ENCODE measurements at places on chromosomes 4 and X.

GRCh38 chrX:128897621-128898020 is 625.7 kb downstream of the SMARCA1 start:
- DNase-seq = no peak

DNA sequence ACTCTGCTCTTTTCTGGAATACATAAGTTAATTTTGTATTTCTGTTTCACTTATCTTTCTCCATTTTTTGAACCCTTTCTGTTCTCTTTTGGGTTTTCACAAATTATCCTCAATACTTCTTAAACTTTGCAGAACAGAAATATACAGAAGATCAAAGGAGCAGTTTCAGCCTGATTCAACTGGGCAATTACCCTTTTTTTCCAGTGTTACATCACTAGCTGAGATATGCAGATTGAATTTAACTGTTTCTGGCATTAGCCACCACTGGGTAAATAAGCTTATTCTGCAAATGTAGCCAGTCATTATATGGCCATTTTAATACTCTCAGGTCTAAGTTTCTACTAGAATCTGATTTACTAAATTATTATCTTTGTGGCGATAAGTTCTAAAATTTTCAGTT is 66.9 kb upstream of the GRID2 start:
- no peak for DNase-seq

- DNase-seq = no peak
These were observed 119.9 kb downstream of the FAM13A start for GRCh38 chr4:88937081-88937480.

- no peak for DNase-seq
These were observed 52.9 kb downstream of the SLC7A11 start for GRCh38 chr4:138189206-138189605.

GRCh38 chr4:17347445-17347844 is 164.4 kb downstream of the QDPR start:
- DNase-seq = peak; percentile 24

DNA sequence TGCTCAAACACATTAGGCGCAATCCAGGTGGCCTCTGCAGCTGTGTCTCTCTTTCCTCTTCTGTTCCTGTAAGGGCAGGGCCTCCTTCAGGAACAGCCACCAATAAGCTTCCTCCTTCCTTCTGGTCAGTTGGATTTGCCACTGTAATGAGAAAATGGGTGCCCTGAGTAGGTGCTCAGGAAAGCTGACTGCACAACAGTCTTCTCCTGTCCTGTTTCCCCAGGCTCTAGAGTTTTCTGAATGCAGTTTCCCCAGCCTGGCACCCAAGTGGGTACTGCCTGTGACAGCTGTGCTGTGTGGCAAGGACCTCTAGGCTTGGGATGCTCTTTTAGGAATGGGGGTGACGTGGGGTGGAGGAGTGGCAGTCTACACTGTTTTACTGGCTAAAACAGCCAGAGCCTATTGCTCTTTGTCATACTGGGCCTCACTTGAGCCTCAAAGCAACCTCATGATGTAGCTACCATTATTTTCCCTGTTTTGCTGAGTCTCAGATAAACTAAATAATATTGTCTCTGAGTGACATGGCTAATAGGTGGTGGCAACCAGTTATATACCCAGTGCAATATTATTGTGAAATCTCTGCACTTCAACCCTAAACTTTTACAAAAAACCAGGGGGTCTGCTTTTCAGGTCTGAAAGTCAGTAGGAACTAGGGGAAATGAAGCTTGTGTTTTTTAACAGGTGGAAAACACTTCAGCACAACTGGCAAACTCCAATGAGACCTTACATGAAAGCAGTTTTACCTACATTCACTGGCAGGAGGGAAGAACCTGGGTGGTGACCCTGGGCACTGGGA is 1.2 kb downstream of the CXCL2 start:
- no peak for DNase-seq

GRCh38 chr4:118081434-118081833 is 47.1 kb downstream of the NDST3 start:
- no peak for DNase-seq

- no peak for DNase-seq
These were observed 23.6 kb downstream of the CA5B start for GRCh38 chrX:15761564-15762191.

GRCh38 chr4:173507471-173508385 is 22.3 kb downstream of the HAND2 start:
- no peak for DNase-seq

DNA sequence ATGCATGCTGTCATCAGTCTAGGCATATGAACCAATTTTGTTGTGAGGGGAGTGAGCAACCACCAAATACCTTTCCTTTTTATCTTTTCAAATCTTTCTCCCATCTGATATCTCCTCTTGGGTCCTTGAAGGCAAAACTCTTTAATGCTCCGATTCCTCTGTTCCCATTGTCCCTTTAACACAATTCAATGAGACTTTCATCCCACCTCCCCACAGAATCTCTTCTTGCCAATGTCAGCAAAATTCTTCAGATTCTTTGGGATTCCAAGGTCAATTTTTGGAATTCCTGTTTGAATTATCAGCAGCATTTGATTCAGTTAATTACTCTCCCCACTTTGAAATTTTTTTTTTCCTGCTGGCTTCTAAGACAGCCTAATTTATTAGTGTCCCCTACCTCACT is 232.7 kb downstream of the COX7B2 start:
- DNase-seq = no peak

GRCh38 chrX:118760025-118760424 is 32.6 kb downstream of the IL13RA1 start:
- DNase-seq = no peak

DNA sequence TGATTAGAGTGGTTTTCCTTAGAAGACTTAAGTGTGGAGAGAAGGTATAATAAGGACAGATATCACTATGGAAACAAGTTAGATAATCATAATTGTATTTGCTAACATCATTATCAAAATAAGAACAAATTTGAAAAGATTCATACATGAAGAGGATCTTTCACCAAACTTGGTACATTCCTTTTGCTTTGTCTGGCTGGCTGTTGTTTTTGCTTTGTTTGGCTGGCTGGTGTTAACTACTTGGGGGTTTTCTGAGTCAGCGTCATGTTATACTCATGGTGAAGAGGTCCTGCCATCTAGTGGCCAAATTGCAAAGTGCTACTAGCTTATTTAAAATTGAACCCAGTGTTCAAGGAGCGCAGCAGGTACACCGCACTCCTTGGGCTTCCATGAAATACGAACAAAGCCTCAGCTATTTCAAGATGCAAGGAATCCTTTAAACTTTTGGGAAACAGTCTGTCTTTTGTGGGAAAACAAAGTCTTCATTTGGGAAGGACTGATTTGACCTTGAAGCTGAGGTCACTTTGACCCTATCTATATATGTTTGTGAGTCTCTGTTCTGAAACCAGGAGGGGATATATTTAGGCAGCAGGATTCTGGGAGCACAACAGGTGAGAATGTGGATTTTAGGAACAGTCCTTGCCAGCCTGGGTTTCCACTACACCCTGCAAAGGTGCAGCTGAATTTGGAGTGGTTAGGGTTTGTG is 129.7 kb downstream of the PLS3 start:
- peak; percentile 44 for DNase-seq

GRCh38 chrX:110228453-110228852 is 89.4 kb downstream of the AMMECR1 start:
- DNase-seq = no peak

DNA sequence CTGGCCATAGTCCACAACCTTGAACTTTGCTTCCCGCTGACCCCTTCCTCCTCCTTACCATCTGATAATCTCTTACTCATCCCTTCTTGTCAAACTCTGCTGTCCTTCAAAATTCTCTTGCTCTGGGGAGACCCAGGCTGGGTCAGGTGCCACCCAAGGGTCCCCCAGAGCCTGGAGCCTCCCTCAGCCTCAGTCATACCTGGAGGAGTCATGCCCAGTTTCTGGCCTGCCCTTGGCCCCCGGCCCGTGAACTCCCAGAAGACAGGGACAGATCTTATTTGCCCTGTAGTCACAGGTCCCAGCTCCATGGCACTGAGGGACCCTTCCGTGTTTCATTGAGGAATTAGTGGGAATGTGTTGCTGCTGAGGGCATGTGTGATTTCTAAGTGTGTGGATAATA is 4.7 kb upstream of the GPR78 start:
- DNase-seq = no peak

- no peak for DNase-seq
These were observed 2.4 kb downstream of the SRD5A3 start for GRCh38 chr4:55348466-55348865.

- DNase-seq = peak; percentile 50
These were observed 519.5 kb downstream of the BCOR start for GRCh38 chrX:39577985-39578869.

DNA sequence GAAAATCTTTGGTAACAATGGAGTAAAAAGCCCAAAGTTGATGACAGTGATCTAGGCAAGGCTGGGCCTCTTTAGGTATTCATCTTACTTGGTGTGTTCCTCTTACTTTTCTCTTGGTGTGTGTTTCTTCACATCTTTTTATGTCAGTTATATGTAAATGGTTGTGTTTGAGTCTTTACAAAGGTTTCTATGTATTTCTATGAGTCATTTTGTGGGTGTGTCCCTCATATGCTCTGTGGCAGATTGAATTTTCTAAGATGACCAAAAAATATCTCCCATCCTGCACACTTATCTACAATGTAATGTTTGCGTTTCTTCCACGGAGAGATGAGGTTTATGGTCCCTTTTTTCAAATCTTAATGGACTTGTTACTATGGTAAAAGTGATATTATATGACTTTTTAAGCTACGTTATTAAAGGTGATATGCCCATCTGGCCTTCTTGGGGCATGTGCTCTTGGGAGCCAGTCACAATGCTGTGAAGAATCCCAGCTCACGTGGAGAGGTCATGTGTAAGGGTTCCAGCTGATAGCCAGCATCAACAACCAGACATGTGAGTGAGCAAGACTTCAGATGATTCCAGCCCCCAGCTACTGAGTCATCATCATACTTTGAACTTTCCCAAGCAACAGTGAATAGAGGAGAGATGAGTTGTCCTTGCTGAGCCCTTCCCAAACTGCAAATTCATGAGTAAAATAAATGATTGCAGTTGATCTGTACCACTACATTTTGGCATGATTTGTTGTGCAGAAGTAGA is 126.9 kb downstream of the CBLL2 start:
- DNase-seq = no peak

DNA sequence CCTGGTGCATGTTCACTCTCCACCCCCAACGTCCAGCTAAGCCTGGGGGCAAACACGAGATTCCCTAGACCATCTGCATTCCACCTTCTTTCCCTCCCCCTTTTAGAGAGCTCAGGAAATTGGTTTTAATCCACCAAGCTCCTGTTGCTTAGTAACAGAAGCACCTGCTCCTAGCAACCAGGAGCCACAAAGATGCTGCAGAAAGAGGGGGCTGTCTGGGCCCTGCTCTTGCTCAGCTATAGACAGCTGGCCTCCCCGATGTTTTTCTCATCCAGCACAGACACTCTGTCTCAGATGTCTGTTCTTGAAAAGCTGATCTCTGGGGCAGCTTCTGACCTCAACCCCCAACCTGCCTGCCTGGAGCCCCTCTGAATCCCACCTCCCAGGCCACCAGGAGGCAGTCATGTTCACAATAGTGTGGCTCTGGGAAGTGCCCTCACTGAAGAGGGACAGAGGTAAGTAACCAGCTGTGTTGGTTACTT is 71.5 kb downstream of the SLC16A2 start:
- no peak for DNase-seq

- DNase-seq = no peak
These were observed 8.0 kb upstream of the KCNE5 start for GRCh38 chrX:109632906-109633504.

DNA sequence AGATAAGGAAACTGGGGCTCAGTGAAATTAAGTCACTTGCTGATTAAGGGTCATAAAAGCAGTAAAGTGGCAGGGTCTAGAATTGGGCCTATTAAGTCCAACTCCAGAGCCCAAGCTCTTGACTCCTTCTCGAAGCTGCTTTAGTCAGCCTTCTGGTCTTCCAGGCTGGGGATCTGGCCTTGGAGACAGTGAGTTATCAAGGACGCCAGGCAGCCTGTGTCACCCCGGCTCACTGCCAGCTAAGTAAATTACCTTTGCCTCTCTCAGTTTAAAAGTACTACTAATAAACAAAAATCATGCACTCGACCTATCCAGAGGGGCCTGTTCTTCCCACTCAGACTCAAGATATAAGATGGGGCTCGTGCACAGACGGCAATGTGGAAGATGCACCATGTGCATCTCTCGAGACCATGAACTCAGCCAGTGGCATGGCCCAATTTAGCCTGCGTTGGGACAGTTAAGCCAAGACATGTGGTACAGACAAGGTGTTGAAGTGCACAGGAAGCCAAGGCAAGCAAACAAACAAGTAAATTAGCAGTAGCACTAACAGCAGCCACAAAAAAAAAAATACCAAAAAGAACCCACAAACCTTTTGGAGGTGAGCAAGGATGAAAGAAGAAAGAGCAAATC is 62.0 kb upstream of the MAP3K15 start:
- no peak for DNase-seq

DNA sequence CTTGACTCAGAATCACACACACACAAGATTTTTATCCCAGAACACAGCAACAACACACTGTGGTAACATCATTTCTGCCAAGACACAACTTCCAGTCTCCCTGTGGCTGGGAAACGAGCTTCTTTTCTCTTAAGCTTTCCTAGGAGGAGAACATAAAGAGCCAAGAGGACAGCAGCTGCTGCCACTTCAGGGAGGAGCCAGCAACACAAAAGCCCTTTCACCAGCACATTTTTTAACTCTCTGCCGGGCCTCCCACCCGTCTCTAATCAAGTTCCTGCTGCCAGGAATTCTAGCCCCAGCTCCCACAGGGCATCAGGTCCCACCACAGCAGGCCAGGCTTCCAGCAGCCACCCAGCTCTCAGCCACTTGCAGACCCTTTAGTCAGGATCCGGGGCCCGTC is 22.4 kb downstream of the FAT1 start:
- DNase-seq = no peak

- no peak for DNase-seq
These were observed 1841.9 kb downstream of the STIM2 start for GRCh38 chr4:28702571-28702970.

DNA sequence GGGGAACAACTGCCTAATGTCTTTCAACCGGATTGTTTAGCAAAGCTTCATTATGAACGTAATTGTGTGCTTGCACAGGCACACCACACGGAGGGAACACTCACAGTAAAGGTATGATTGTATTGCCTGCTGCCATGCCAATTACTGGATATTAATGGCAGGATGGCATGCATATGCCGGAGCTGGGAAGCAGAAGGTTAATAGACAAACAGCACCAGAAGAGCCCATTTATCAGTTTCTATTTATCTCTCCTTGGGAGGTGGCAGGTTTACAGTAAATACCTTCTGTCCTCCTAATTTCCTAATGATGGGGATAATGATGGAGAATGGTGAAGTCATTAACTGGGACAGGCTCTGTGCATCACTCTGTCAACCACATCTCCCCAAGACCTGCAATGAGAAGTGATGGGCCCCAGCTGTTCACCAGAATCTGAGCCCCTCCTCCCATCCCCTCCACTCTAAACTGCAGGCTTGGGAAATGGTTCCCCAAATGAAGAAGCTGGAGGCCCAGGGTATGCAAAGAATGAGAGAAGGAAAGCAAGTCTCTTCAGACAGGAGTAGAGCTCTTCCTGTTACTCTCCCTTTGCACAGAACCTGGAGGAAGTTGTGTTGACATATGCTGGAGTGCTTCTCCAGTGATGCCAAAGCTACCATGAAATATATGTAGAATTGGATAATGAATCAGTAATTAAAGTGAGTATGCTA is 160.8 kb downstream of the NAA11 start:
- DNase-seq = no peak

GRCh38 chrX:357693-358471 is 28.8 kb downstream of the PPP2R3B start:
- peak; percentile 83 for DNase-seq
